Muscle of arm (tissue), 14 donors: ENCODE measurements at places on chromosomes 7 and 10.

- DNase-seq, result no peak
These were observed 1.5 kb downstream of the PDLIM1 start for GRCh38 chr10:95289003-95289920.

DNA sequence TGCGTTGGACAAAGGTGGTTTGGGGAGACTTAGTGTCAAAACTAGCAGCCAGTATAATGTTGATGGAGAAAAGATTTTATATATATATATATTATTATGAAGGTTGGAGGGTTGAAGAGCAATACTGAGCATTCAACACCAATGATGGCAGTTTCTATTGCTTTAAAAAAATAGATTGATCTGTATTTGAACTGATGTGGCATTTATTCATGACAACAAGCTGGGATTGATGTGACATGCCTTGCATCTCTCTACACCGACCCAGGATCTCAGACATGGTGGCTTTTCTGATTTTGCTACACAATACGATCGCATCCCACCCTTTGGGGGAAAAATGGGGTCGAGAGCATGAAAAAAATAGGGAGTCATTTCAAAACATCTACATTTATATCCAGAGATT is 175.4 kb downstream of the POU6F2 start:
- DNase-seq, result no peak

DNA sequence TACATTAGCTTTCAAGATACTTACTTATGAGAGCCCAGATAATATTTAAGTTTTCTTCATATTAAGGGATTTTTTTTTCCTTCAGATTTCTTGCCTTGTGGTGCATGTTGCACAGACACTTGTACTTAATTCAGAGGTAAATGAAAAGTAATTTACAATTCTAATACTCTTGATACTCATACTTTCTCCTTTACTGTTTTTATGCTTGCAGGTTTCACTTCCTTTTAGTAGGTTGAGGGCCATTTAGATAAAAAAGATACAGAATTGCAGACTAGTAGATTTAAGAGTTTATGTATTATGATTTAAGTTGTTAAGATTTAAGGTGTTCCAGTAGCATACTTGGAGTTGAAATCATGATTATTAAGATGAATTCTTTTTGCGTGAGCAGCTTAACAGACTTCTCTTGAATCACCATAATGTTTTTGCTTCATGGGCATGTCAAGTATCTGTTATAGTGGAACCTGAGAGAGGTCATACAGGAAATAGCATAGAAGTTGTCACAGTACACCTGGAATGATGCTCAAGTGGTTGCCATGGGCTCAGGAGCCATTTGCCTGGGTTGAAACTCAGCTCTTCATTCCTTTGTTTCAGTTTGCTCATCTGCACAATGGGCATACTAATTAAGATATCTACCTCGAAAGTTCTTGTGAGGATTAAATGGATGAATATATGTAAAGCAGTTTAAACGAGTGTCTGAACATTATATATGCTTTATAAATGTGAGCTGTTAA is 174.8 kb upstream of the PRPS1L1 start:
- no peak for DNase-seq

GRCh38 chr10:52627279-52627678 is 145.3 kb downstream of the MBL2 start:
- DNase-seq, result no peak

GRCh38 chr10:34010891-34011290 is 676.4 kb upstream of the NRP1 start:
- DNase-seq, result no peak

DNA sequence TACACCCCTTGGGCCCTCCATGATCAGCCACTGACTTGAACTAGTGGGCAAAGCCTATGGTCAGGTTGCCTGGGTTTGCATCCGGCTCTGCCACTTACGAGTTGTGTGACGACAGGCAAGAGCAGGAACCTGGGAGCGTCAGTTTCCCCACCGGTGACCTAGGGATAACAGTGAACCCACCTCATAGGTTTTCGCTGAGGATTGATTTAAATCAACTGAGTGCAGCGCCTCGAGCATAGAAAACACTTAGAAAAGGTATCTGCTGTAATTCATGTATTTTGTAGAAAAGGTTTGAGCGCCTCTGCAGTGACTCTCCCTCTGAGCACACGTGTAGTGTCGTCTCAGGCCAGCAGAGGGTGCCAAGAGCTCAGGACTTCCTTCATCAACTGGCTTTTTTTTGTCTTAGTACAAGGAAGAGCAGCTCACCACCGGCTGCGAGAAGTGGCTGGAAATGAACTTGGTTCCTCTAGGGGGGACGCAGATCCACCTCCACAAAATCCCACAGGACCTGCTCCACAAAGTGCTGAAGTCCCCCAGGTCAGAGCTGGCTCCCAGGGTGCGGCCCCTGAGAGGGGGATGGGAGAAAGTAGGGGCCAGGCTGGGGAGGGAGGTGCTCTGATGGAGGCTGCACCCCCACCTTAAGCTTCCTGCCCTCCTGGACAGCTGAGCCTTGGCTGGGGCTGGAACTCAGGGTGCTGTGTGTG is 27.7 kb downstream of the BTBD16 start:
- peak; percentile 83 for DNase-seq

GRCh38 chr10:73997461-73997786 is 492 bp upstream of the VCL start:
- no peak for DNase-seq

DNA sequence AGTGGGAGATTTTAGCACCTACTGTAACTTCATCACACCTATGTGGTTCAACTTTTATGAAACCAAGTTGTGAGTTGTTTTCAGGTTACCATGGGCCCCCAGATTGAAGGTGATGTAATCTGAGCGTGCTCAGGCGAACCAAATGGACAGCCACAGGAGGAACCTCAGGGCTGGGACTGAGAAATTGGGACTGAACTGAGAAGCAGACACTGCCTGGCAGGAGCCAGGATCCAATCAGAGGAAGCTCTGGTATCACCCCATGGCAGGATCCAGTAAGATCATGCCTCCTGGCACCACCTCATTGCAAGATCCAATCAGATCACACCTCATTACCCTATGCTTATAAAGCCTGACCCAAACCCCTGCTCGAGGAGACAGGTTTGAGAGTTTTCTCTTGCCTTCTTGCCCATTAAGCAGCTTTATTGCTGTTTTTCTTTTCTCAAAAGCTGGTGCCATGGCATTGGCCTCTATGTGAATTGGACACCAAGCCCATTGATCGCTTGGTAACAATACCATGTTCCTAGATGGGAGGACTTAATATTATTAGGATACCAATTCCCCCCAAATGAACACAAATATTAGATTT is 43.2 kb upstream of the GDF10 start:
- no peak for DNase-seq

DNA sequence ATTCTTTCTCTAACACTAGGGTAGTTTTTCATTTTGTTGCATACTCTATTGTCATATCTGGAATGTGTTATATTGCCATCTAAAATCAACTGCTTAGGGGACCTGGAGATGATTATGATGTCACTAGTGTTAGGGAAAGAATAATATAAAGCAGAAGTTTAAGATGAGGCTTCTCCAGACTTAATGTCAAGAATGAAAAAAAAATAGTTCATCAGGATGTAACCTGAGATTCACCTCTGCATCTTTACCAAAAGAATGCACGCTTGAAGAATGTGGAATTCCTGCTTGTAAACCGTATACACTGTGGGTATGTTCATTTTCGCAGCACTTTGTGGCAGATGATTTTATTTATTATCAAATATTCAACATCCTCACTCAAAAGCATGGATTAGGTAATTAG is 184.6 kb downstream of the ST7 start:
- DNase-seq, result no peak

GRCh38 chr7:134527979-134528371 is 608 bp downstream of the AKR1B10 start:
- DNase-seq, result peak; percentile 49

GRCh38 chr10:46536781-46537180 is 19.7 kb downstream of the GPRIN2 start:
- no peak for DNase-seq

DNA sequence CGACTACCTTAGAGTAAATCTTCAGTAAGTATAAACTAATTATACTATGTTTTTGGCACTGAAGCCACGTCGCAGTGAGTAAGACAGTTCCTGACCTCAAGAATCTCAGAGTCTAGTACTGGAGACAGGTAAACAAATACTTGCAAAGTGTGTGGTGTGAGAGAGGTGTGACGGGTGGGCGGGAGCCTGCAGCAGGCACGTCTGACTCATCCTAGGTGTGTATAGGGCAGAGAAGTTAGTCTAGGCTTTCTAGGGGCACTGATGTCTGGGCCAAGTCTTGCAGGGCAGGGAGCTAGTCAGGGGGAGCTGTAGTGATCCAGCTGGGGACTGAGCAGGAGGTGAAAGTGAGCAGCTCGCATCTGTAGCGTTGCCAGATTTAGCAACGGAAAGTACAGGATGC is 35.9 kb upstream of the SFTPD start:
- DNase-seq, result no peak

DNA sequence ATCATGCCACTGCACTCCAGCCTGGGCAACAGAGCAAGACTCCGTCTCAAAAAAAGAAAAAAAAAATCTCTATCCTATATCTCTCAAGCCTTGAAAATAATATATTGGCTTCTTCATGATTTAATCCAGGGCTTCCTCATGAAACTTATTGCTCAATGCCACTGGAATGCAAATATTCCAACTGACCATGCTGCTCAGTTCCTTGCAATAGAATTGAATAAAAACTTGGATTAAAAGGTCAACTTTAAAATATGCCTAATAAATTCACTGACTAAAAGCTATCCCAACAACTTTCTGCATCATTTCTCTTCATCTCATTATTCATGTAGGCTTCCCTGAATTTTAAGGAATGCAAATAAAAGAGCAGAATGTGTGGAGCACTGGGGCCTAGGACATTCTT is 42.1 kb upstream of the NOBOX start:
- no peak for DNase-seq

DNA sequence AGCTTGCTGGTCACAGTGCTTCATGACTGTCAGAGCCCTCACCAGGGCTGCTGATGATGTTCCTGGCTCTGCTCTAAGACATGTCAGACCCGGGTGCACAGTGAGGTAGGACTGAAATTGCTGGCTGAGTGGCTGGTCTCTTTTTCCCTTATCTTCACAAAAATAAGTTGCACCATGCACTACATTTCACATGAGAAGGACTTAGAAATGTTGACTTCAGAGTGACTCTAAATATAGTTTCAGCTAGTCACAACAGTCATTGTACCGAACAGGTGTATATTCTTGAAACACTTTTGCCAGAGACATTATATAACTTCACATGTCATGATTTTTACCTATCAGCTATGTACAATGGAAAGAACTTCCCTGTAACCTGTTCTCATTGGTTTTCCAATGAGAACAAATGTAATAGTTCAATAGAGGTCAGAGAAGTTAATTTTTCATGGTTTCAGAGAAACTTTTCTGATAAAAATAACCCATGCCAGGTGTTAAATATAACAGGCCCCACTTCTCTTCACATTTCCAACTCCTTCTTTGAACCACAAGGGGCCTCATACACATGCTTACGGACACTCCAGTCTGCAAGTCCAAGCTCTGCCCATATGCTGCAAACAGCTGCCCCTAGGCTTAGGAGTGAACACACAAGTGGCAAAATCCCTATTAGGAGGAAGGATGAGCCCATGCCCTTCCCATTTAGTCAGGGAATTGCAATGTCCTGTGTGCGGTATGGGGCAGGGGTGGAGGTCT is 115.6 kb downstream of the CDK6 start:
- no peak for DNase-seq

DNA sequence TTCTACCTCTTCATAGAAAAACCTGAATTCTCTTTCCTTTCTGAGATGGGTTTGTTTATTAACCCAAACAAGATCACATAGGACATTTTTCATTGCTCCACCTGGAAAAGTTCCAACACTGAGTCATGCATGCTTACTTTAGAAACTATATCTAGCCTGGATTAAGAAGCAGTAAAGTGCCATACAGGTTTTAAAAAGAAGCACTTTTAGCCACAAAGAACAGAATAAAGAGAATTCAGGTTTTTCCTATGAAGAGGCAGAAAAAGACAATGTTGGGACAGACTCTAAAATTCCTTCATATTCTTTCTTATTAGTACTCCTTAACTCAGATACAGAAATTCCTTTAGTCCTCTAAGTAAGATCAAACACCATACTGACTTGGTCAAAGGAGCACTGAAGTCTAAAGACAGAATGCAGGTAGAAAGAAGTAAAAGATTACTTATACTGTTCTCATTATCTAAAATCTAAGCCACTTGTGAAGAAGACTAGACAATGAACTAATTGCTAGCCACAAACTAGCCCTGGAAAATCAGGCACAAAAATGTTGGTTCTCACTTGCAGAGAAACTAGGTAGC is 241.3 kb downstream of the ANK3 start:
- peak; percentile 21 for DNase-seq

DNA sequence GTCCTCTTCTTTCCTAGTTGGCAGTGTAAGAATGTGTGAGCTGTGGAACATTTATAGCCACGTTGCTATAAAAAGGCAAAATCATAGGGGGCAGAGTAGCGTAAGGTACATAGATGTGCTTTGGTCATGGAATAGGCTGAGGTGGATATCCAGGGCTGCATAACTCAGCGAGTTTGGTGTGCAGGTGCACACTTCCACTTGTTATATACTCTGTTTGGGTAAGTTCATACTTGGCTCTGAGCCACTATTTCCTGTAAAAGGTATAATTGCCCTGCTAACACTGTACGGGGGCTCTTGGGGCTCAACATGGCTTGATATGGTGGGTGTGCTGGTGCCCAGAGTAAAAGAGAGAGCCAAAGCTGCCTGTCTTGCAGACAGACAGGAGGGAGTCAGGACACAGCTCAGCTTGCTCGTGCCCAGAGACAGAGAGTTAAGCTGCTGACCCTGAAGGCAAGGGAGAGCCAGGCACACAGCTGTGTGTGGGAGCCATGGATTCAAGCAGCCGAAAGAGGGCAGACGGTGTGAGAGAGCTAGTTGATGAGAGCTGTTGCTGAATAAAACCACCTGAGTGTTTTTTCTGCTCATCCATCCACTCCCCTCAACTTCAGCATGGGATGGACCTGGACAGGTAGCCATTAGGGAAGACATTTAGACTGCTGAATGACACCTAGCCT is 126.7 kb downstream of the DKK1 start:
- DNase-seq, result no peak

- no peak for DNase-seq
These were observed 179.4 kb upstream of the INHBA start for GRCh38 chr7:41882256-41882655.

DNA sequence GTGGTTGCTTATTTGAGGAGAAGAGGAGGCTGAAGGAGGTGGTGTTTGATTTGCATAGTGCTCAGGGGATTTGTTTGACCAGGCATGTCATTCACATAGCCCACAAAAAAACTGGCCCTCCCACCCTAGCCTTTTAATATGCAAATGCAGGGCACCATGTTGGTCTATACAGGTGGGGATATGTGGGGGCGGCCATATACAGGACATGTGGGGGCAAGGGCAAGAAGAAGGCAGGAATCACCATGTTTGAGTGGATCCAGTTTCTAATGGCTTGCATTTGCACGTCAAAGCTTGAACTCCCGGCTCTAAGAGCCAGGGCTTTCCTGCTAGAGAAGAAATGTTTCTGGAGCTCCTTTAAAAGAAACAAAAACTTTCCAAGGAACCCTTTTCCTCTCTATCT is 541.0 kb downstream of the ZWINT start:
- DNase-seq, result no peak

DNA sequence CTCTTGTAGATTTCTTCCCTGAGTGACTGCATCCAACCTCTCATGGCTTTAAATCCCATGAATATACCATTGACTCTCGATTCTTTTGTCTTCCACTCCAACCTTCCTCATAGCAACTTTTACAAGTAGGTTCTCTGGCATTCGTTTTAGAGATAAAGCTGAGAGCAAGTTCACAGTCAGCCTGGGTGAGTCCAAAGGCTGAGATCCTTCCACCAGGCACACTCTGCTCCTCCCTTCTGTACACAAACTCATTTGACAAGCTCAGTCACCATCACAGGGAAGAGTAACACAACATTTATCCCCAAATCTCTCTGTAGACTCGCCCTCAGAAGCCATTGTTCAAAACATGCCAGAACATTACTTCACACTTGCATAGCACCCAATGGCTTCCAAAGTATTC is 10.9 kb downstream of the CTTNBP2 start:
- no peak for DNase-seq
